Amniotic epithelial cell (primary cell): ENCODE measurements at places on chromosomes 7 and 10.

- no peak for DNase-seq
Measured at GRCh38 chr10:101840102-101840684, 3.4 kb downstream of the KCNIP2 start.

- DNase-seq: no peak
Measured at GRCh38 chr10:52780391-52781155, 8.0 kb upstream of the MBL2 start.

- no peak for DNase-seq
Measured at GRCh38 chr7:41047211-41047610, 655.7 kb downstream of the INHBA start.

- no peak for DNase-seq
Measured at GRCh38 chr10:37269554-37270256, 144.3 kb downstream of the ANKRD30A start.

- DNase-seq: no peak
Measured at GRCh38 chr10:96513305-96513697, 425 bp downstream of the TLL2 start.

DNA sequence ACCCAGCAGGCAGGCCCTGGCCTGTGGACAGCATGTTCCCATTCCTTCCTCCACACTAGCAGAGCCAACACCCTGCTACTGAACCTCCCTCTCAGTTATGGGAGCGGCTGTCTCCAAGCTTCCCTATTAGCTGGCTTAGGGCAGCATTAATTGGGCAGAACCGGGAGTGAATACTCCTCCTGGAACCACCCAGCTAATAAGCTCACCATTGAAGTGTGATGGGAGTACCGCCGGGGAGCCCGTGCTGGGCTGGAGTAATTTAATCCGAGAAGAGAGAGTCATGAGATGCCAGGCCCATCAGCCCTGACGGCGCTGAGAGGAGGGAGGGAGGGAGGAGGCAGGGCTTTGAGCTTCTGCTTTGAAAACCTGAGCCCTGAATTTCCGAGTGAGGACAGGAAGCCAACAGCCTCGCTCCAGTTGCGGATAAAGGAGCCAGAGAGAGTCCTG lies 31.8 kb upstream of the ELFN1 start:
- DNase-seq: no peak

DNA sequence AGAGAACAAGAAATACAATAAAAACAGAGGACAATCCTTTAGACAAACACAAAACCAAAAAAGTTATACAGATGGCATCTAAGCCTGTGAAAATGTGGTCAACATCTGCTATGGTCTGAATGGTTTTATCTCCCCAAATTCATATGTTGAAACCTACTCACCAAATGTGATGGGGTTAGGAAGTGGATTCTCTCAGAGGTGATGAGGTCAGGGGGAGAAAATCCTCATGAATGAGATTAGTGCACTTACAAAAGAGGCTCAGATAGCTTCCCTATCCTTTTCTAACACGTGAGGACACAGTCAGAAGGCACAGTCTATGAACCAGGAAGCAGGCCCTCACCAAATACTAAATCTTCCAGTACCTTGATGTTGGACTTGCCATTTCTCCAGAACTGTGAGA lies 147.8 kb upstream of the GPR22 start:
- DNase-seq: no peak

GRCh38 chr7:4163565-4164203 lies 518.4 kb upstream of the FOXK1 start:
- DNase-seq: no peak

GRCh38 chr7:91137788-91138368 lies 126.4 kb upstream of the FZD1 start:
- no peak for DNase-seq
